GM04503 (cell line): ENCODE measurements at places on chromosomes 12 and 14.

DNA sequence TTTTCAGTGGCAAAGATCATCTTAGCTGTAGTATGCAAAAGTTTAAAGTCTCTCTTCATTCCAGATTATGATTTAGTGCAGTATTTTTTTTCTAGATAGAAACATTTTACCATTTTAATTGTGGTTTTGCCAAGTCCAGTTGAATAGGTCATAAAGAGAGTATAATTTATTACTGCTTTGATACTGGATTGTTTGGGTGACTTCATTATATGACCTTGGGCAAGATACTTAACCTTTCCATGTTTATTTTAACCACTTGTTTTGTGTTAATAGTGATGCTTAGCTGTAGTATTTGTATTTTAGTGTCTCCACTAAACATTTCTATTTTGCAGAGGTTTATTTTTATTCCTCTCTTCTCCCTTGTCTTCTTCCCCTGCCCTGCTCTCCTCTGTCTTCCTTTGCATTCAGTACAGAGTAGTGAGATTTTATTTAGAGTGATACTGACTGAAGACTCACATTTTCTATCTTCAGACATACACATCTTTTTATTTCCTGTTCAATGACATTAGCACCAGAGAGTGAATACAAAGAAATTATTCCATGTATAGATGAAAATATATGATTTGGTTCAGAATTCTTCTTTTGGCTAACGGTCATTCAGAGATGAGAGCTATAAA is 215.2 kb downstream of the ERC1 start:
- no peak for DNase-seq

DNA sequence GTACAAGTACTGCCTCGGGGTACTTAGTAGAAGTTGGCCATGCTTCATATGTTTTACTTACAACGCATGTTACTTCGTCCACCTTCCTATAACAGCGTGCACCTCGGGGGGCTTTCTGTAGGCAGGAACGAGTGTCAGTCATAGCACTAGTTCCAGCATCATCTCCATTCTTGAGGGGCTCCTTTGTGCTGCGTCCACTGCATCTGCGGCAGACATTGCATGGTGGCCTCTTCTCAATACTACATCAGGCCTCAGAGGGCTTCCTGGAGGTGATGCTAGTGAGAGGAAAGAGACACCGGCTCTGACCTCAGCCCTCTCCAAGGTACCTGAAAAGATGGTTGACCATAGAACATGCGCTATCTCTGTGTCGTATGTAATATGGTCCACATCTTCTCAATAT is 121.2 kb upstream of the RTL1 start:
- no peak for DNase-seq

GRCh38 chr12:10740182-10740581 is 17.1 kb upstream of the YBX3 start:
- DNase-seq: no peak

DNA sequence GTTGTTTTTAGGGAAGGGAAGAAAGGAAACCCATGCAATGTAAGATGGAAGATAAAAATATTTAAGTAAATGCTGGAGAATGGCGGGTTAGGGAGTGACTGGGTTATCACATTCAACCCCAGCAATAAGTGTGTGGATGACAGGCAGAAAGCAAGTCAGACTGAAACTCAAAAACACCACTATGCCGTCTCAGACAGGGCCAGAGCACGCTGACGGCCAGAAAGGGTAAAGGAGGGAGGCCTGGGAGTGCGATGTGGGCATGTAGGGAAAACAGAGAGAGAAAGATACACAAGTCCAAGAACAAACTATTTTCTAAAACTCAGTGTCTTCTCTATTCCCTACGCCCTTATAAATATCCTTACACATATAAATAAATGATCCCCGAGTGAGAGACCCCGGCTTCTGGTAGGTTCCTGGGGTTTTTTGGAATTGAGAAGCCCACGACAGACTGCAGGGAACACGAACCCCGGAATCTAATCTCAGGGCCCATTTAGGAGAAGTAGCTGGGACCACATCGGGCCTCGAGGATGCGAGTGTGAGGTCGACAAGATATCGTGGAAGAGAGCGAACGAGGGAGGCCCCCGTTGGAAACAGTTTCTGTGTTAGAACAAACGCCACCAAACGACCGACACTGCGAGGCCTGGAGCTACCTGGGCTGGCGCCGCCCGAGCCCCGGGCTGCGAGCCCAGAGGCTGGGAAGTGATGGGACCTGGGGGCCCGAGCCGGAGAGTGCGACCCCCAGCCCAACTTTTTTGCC is 735 bp upstream of the OTX2 start:
- no peak for DNase-seq

GRCh38 chr14:51014086-51014485 is 69.8 kb upstream of the PYGL start:
- peak; percentile 86 for DNase-seq

- no peak for DNase-seq
These were observed 244.9 kb upstream of the LRIG3 start for GRCh38 chr12:59164991-59165718.

DNA sequence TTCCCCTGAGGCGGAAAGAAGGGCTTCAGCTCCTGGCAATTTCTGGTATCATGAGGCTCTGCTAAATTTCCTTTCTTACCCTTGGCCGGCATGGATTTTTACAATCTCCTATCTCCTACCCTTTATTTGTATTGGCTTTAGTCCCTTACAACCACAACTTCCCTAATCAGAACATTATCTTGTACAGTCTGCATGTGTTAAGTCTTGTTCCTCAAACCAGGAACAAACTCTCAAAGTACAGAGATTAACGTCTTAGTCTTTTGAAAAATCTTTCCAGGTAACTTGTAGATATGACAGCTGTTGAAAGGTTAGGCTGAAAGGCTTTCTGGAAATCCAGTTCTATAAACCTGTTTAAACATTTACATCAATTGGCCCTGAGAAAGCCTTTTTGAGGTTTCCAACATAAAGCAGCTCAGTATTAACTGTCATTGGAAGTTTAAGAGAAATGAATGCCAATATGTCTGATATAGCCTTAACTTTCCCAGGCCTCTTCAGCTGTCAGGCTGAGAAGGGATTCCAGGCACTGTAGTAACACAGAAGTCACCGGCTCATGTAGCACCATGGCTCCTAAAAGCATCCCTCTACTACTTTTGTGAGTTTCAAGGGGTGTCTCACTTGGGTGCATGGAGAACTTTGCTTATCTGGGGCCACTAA is 360.5 kb downstream of the FUT8 start:
- no peak for DNase-seq

- DNase-seq: peak; percentile 35
These were observed 28.0 kb downstream of the TXNRD1 start for GRCh38 chr12:104243551-104243950.
